ENCODE measurements at places on chromosomes 12 and 14.

DNA sequence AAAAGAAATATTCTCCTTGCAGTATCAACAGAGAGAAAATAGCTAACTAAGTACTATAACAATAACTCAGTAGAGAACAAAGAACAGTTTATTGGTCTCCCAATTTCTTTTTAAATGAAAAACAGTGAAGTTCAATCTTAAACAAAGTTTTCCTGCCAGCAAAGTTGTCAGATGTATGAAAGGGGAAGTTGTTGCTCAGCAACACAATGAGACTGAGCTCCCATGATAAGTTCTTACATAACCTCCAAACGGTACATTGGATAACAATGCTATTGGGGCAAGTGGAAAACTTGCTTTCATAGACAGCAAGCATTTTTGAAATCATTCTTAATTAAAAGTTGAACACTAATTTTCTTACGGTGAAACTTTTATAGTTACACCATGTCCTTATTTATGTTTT, 94.9 kb downstream of the ALG10B start:
- no peak for DNase-seq

DNA sequence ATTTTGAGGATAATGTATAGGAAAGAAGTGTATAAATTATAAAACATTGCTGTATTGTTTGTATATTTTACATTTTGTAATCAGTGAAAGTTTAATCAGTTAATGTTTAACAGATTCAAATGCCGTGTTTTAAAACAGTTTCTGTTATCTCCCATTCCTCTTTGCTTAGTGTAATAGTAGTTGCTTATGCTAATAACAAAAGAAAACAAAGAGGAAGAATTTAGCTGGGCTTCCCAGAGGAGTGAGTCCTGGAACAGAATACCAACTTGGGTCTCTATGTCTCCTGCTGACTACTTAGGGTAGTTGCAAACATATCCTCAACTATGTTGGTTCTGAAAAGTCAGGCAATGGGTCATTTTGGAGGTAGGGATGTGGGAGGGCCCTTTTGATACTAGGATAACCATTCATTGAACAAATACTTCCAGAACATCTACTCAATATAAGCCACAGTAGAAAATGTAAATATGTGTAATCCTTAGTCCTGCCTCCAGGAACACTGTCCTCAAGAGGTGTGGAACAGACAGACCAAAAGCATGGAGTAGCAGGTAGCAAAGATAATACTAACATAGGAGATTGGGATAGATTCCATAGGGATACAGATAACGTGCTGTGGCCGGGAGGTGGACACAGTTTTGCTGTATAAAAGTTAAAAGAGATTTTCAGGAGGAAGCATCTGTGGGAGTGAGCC, 36.1 kb upstream of the EVL start:
- DNase-seq = no peak

GRCh38 chr12:21852251-21852650, 77.7 kb upstream of the KCNJ8 start:
- no peak for DNase-seq

- no peak for DNase-seq
These were observed 12.4 kb downstream of the ZBTB42 start for GRCh38 chr14:104813286-104813685.

- DNase-seq = no peak
These were observed 244.8 kb downstream of the TMTC2 start for GRCh38 chr12:82931349-82932116.

GRCh38 chr14:104993306-104993705, 7.7 kb downstream of the CLBA1 start:
- DNase-seq = no peak

GRCh38 chr12:124774462-124775167, 89.0 kb downstream of the SCARB1 start:
- peak; percentile 45 for DNase-seq

GRCh38 chr12:101909646-101910045, 32.3 kb downstream of the DRAM1 start:
- no peak for DNase-seq

DNA sequence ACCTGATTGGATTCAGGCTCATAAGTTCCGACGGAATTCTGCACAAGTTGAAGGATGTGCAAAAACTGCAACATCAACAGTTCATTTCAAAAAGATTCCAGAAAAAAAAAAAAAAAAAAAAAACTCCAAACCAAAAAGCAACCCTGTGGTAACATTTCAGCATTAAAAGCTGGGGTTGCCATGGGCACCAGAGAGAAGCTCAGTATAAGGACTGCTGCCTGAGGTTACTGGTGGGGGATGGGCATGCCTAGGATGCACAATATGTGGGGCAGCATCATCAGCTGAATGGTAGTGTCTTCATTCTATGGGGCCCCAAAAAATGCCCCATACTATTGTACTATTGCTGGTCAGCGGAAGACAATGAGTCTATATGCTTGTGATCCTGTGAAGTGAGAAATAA, 44.7 kb downstream of the MBIP start:
- no peak for DNase-seq

DNA sequence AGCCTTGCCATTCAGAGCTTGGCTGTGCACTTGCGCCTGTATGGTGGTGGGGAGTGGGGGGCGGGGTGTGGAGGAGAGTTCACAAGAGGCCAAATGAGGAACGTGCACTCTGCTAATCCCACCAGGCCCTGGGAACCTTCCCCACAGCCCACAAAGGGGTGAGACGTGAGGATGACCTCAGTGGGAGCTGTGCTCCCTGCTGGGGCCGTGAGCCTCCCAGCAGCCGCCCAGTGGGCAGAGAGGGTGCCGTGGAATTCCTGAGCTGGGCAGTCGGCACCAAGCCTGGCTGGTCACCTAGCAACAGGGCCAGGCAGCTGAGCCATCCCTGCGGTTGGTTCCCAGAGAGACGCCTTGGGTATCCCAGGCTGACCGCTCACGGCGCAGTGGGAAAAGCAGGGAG, 53.7 kb downstream of the CCNK start:
- no peak for DNase-seq

DNA sequence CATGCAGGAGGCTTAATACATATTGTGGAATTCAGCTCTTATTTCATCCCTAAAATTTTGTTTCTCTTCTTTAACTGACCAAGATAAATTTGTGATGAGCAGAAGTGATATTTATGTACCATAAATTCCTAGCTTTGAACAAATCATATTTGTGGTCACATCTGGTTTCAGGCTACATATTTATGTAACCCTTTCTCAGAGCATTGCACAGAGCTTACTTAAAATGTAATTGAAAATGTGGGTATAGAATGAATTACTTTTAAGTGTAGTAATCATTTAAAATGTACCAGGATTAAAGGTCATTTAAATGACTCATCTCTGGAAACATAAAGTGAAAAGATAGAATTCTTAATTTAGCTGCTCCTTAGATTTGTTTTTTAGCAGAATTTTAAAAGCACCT, 129.9 kb upstream of the FRMD6 start:
- no peak for DNase-seq

DNA sequence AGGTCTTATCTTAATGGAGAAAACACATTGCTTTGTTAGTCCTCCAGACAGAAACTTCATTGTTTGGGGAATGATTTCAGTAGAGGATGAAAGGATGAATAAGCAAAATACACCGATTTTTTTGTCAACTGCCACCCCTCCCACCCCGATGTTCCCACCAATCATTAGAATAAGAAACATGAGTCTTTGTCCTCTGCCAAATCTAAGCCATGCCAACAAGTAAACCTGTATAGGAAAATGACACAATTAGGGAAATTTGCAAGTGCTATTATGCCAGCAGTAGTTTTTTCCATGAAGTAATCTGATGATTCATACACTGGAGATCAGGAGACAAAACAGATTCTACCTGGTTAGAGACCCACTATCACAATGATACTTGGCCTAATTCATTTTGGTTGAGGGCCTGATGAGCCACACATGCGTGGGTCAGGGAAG, 35.9 kb downstream of the FLRT2 start:
- no peak for DNase-seq

GRCh38 chr14:75568140-75568539, 10.3 kb upstream of the FLVCR2 start:
- DNase-seq = no peak

DNA sequence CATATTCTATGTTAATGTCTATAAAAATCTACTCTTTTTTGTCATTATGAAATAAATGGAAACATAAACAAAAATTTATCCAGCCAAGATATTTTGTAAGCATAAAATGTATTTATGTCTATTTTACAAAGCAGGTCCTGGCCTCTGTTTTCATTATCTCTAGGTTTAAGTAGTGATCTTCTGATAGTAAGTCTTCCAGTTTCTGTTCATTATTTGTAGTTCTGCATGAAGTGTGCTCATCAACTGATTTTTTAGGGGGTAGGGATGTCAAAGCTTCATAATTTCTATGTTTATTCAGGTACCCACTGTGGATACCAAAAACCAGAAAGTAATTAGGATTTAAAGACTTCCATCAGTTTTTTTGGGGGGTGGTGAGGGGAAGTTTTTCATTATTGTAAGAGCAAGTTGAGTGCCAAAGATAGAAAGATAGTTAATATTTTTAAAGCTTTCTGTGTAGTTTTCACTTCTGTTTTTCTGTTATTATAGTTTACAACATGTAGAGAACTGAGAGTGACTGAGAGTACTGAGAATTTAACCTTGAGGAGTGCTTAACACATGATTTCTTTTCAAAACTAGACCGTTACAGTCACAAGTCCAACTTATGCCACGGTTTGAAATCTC, 30.6 kb upstream of the LMO3 start:
- DNase-seq = no peak

GRCh38 chr14:95666450-95666849, 19.8 kb upstream of the TCL1B start:
- no peak for DNase-seq

DNA sequence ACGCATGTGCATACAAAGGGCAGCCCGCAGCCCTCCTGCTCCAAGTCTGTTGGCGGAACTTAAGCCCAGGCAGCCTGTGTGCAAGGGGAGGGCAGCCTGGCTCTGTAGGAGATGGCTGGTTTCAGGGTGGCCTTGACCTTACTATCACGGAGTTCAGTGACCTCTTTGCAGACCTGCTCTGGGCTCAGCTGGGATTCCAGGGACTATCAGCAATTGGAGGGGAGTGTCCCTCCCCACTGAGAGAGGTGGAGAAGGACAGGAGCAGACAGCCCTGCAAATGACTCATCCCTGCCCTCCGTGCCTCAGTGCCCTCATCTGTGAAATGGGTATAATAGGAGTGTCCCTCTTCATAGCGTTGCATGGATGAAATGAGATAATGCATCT, 66.2 kb upstream of the DLK1 start:
- DNase-seq = no peak

Data from CD4-positive, alpha-beta T cell treated with Interferon gamma for 1 hour (primary cell).